ENCODE measurements at places on chromosomes 4 and X. TPM values are rescaled to one million over a fixed set of nuclear protein-coding genes. Genes with fewer than 3 reads are reported as not detected.
A peak's percentile ranks its signal among the peaks of the same experiment; 100 is the strongest.

ARSJ gene
- 16.4 TPM for total RNA-seq

TMEM154 gene
- 8.1 TPM for total RNA-seq

STAP1 gene
- not detected for total RNA-seq

KCND1 gene
- 0.51 TPM for total RNA-seq

PDGFC gene
- total RNA-seq, result 16.8 TPM

PLP1 gene
- not detected for total RNA-seq

MORF4L2 gene
- 414 TPM for total RNA-seq

TREX2 gene
- total RNA-seq, result 1.4 TPM

GPR50 gene
- not detected for total RNA-seq

GPC3 gene
- not detected for total RNA-seq

NPY1R gene
- total RNA-seq, result 1.3 TPM

ZMAT1 gene
- total RNA-seq, result not detected

KLB gene
- not detected for total RNA-seq

COL4A6 gene
- 3.5 TPM for total RNA-seq

- DNase-seq, result no peak
Observed at GRCh38 chrX:123263747-123264146, 79.7 kb downstream of the GRIA3 start.

GRCh38 chr4:4866124-4866865 lies 6.8 kb downstream of the MSX1 start:
- DNase-seq, result no peak

GRCh38 chr4:67785528-67785927 lies 31.3 kb upstream of the GNRHR start:
- DNase-seq, result no peak

DNA sequence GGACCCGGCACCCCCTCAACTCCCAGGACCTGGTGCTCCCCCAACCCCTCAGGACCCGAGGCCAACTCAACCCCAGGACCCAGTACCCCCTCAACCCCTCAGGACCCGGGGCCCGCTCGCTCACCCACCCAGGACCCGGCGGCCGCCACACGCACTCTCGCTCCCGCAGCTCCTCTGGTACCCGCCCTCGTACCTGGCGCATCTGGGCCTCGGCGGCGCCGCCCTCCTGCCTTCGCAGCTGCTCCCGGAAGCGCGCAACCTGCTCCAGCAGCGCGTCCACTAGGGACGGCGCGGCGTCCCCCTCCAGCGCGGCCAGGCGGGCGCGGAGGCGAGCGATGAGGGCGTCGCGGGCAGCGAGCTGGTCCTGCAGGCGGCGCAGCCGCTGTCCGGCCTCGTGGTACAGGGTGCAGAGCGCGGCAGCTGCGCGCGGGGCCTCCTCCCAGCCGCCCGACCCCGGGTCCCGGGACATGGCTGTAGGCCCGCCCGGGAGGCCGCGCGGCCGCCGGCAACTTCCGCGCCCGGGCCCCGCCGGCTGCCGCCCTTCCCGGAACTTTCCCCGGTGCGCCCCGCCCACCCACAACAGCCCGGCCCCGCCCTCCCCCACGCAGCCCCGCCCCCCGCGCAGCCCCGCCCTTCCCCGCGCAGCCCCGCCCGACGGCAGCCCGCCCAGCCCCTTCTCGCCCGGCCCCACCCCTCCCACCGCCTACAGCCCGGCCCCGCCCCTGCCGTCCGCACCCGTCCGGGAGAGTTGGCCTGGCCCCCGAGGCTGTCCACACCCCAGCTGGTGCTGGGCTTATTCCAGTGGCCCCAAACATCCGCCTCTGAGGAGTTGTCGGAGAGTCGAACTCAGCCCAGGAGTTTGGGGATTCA lies at the start of gene TNIP2:
TSS of gene TNIP2 (minus strand) at position 516 of the 870 bp plus-strand sequence. CDS start at position 469, 47 bp downstream.
- DNase-seq, result peak; percentile 73

- no peak for DNase-seq
Observed at GRCh38 chrX:53729751-53730150, 43.2 kb upstream of the HUWE1 start.

GRCh38 chr4:72567036-72567435 lies 2.0 kb downstream of the ADAMTS3 start:
- DNase-seq, result no peak

DNA sequence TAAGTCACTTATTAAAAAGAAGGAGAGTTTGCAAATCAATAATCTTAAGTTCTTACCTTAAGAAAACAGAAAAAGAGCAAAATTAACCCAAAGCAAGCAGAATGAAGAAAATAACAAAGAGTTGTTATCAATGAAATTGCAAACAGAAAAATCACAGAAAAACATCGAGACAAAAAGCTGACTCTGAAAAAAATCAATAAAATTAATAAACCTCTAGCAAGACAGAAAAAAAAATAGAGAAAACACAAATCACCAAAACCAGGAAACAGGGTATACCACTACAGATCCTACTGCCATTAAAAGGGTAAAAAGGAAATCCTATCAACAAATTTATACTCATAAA lies 17.3 kb upstream of the RBM41 start:
- DNase-seq, result no peak

DNA sequence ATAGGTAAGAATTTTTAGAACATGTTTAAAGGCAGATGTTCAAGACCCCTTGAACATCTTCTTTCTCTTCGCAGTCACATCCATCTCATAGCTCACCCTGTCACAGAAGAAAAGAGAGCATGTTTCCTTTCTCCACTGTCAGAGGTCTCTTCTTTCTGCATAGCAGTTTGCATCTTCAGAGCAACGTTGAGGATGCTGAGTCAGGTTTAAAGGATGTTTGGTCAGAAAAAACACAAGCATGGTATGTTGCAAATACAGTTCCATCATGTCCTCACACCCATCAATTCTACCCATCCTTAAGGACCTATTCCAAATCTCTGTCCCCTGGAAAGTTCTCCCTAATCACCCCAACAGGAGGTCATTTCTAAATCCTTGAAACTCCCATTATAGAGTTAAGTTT lies 84.8 kb downstream of the STOX2 start:
- no peak for DNase-seq

DNA sequence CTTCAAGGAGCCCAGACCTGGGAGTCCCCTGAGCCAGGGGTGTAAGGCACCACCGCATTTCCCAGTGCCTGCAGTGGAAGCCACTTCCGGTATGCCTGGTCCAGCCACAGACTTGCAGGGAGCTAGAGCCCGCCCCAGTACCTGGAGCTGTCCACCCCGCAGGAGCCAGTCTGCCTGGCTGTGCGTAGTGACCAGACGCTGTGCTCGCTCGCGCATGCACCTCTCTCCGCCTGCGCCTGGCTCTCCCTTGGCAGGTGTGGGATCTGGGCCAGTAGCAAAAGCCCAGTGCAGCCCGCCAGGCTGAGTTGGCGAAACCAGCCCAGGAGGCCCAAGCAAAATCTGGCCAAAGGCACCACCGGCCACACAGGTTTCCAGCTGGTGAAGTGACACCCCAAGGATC lies 973.7 kb upstream of the AGA start:
- DNase-seq, result no peak

- no peak for DNase-seq
Observed at GRCh38 chrX:9638871-9639270, 126.8 kb downstream of the GPR143 start.

DNA sequence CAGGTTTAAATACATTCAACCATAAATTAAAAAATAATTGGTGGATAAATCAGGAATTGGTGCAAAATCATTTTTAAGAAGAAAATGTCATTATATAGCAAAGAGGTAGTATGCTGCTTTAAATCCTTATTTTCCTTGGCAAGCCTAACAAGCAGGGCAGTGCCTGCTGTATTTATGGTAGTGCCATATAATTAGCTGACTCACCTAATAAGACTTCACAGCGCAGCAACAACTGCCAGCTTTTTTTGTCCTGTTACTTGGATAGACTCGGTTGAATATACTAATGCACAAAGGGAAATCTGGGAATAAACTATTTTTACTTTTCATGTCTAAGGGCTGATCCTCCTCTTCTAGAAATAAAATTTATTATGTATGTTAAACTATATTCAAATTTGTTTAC lies 99.1 kb downstream of the SNCA start:
- peak; percentile 24 for DNase-seq

DNA sequence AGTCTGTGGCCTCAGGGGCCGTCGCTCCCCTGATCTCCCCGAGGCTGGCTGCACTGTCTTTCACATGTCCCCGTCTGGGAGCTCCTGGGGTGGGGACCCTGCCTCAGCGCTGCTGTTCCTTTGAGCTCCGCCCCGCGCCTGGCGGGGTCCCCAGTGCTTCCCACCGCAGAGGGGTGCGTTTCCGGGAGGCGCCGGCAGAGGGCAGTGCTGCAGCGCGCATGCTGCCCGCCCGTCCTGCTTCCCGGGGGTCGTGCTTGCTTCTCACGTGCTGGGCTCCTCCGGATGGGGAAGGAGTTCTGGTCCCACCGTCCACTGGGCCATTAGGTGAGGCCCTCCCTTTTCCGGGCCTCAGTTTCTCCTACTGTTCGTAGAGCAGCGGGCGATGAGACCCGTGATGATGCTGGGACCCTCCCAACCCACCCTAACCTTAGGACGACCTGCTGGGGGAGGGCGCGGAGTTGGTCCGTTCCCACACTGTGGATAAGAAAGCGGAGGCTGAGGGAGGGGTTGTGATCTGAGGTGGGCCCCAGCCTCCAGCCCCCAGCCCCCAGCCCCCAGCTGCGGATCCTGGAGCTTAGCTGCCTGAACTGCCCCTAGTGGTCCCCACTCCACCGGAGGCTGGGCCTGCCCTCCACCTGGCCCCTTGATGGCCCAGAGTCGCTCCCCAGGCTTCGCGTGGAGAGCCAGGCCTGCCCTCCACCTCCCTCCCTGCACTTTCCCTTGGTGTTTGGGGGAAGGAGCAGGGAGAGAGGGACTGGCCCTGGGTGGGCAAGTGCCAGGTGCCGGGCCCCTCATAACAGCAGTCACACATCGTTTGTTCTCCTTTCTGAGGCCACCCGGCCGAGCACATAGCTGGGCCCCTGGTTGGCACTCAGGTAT lies 15.3 kb downstream of the CPZ start:
- peak; percentile 7 for DNase-seq

DNA sequence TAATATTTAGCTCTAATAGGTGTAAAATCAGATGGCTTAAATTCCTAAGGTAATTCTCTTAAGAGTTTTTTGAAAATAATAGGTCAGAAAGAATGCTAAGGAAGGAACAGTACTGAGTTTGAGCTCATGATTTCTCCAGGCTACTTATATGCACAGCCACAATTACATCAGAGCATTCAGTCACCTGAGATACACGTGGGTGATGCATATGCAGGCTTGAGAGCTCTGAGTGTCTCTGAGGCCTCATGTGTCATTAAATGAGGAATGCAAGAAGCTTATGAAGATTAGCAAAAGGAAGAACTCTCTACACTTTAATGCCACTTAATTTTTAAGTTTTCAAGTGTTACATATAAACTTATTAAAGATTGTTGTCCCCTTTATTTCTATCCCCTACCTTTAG lies 124.0 kb upstream of the STIM2 start:
- DNase-seq, result no peak

- no peak for DNase-seq
Observed at GRCh38 chrX:114582264-114582632, 1.6 kb upstream of the HTR2C start.

GRCh38 chr4:128803783-128804182 lies 5.7 kb upstream of the JADE1 start:
- DNase-seq, result no peak

GRCh38 chr4:41526628-41527027 lies 11.3 kb upstream of the LIMCH1 start:
- peak; percentile 25 for DNase-seq

- no peak for DNase-seq
Observed at GRCh38 chr4:94411296-94411695, 40.4 kb upstream of the PDLIM5 start.

DNA sequence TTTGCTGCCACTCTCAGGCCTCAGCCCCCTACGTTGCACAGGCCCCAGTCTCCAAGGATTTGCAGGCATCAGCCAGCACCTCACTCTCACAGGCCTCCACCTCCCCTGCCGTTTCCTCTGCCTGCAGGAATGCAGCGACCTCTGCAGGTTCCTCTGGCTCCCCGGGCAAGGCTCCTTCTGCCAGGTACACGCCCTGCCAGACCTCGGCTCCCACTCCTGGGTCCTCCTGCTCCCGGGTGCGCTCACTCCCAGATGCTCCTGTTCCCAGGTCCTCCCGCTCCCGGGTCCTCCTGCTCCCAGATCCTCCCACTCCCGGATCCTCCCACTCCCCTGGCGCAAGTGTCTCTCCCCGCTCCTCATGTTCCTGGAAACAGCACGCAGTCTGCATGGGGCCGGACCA lies 144.4 kb upstream of the RADX start:
- DNase-seq, result no peak

GRCh38 chr4:111506706-111507105 lies 638.5 kb upstream of the FAM241A start:
- DNase-seq, result peak; percentile 39

DNA sequence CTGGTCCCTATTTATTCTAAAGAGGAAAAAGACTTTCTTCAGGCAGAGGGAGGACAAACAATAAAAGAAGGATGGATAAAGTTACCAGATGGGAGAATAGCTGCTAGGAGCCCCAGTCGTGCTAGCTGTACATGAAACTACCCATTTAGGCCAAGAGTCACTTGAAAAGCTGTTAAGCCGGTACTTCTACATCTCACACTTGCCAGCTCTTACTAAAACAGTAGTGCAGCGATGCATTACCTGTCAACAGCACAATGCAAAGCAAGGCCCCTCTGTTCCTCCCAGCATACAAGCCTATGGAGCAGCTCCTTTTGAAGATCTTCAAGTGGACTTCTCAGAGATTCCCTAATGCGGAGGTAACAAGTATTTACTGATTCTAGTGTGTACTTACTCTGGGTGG lies 1138.8 kb downstream of the ARAP2 start:
- DNase-seq, result peak; percentile 64

DNA sequence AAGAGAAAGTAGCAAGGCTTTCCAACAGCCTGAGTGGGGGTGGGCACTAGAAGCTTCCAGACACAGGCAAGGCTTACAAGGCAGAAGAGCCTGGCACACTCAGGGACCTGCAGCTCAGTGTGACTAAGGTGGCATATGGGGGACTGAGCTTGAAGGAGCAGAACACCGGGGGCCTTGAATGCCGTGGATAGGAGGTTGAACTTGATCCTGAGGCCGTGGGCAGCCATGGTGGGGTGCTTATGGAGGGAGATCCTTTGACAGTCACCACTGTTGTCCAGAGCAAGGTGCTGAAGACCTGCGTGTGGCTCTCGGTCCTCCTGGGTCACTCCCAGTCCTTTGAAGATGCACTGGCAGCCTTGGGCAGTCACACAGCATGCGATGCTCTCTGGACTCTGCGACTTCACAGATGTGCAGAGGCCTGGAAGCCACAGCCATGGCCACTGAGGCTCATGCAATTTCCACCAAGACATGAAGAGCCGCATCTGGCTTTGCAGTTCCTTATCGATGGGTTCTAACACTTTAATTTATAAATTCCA lies 18.3 kb downstream of the C4orf50 start:
- DNase-seq, result no peak

GRCh38 chrX:103360092-103360491 lies 3.8 kb downstream of the TCEAL9 start:
- DNase-seq, result no peak

- DNase-seq, result no peak
Observed at GRCh38 chr4:87042986-87043820, 108.4 kb downstream of the AFF1 start.

- DNase-seq, result peak; percentile 81
Observed at GRCh38 chrX:109840585-109840984, 107.5 kb upstream of the ACSL4 start.

- DNase-seq, result peak; percentile 65
Observed at GRCh38 chr4:24472514-24473308, 111.6 kb downstream of the DHX15 start.
